ENCODE measurements at places on chromosomes 11 and 22.

DNA sequence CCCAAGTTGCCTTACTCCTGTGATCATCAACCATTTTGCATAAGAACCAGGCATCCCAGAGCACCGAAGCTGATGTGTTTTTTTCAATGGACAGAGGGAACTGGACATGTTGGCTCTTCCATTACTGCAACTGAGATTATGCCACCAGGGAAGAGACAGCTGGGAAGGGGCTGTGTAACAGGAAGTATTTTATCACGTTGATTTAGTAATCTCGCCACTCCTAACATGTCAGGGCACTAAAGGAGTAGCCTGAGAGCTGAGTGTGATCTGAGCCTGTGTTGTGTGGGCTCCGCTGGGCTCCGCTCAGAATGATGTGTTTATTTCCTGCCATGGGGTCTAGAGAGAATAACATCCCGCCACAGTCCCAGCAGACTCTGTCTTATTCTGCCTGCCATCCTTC lies 165.4 kb downstream of the GRIK4 start:
- DNase-seq: no peak

DNA sequence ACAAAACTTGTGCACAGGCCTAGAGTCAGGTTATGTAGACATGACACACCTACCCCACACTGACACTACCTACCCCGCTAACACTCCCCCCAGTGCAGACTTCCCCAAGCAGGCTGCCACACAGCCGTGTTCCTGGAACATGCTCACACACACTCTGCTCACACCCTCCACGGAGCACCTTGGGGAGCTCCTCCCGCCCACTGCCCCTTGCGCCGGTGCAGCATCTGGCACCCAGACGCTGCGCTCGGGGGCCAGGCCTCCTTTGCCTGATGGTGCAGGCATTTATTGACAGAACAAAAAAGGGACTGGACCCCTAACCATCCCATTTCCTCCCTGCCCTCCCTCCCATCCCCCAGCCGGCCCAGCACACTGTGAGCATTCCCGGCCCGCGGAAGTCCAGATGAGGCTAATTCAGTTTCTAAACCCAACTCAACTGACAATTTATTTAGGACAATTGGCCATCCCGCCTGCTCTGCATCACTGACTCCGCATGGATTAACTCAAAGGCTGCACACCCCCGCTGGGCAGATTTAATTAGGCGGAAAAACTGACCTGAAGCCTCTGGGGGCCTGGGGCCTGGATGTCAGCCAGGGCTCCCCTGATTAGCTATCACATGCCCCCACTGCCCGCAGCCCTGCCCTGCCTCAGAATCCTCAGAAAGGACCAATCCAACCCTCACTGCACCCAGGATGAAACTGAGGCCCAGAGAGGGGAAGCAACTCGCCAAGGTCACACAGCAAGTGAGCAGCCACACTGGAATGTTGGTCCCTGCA lies 30.1 kb downstream of the KCNC1 start:
- DNase-seq: no peak

GRCh38 chr11:7545611-7546010 lies 31.8 kb downstream of the PPFIBP2 start:
- DNase-seq: no peak

DNA sequence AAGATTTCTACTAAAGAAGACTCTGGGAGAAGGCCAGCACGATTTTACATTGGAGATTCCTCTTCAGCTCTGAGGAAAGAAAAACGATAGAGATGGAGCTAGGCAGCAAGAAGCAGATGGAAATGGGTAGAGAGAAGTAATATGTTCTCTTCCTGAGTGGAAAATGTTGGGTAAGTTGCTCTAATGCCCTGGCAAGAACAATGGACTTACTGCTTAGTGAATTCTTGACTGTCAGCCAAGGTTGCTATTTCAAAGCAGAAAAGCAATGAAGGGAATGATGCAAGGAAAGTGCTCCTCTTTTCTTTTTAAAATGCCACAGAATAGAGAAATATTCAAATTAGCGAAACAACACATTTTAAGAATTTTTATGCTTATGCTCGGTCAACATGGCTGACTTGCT lies 38.4 kb upstream of the CWF19L2 start:
- peak; percentile 11 for DNase-seq

GRCh38 chr11:134915212-134915611 lies 503.2 kb upstream of the B3GAT1 start:
- DNase-seq: no peak

GRCh38 chr22:29825578-29825977 lies 12.5 kb downstream of the ASCC2 start:
- DNase-seq: no peak

GRCh38 chr22:25839755-25840154 lies 97.8 kb downstream of the MYO18B start:
- DNase-seq: no peak

GRCh38 chr11:23423656-23424055 lies 563.4 kb upstream of the CCDC179 start:
- no peak for DNase-seq

- DNase-seq: no peak
These were observed at the start of gene MIOX for GRCh38 chr22:50486561-50487289. Gene MIOX (plus strand): TSS chr22:50486859. CDS start chr22:50486898, 39 bp downstream.

- DNase-seq: no peak
These were observed 4.3 kb upstream of the GALNT18 start for GRCh38 chr11:11626128-11626527.

- DNase-seq: no peak
These were observed 103.4 kb upstream of the OLFML1 start for GRCh38 chr11:7381937-7382336.

GRCh38 chr11:103936059-103936458 lies 100.4 kb upstream of the DDI1 start:
- no peak for DNase-seq

DNA sequence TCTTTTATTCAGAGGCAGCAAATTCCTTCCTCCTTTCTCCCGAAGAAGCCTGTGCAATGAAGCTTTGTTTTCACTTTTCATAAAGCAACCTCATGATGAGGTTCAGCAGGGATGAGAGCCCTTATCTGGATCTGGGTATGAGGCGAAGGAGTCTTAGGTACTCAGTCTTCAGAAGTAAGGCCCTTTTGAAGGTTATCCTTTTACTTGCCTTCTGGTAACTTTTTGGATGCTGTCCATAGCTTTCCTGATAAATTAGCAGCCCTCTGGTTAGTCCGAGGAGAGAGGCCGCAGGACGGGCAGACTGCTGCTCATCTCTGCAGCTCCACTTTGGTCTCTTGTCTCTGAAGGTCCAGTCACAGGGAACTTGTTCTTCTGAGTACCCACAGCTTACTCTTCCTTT lies 1.1 kb downstream of the TRIM22 start:
- no peak for DNase-seq

DNA sequence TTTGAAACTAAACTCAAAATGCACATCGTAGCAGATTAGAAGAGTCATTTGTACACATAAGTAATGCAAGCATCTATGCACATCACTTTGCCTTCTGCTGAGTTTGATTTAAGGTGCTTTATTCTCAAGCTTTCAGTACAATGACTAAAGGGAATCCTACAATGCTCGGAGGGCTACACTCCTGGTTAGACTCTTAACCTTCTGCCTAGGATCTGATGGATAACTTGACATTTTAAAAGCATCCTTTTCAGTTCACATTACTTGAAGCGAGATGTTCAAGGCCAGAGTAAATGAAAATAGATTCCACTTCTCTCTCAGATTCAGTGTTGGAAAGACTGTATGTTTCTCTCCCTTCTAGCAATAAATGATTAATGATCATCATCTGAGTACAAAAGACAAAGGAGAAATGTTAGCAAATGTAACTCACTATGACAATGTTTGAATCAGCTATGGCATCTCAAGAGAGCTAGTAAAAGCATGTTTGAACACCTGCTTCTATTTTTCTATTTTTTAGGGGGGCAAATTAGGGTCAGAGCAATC lies 259.2 kb upstream of the ANO3 start:
- no peak for DNase-seq

- DNase-seq: no peak
These were observed 12.3 kb upstream of the CARD16 start for GRCh38 chr11:105057432-105057831.

DNA sequence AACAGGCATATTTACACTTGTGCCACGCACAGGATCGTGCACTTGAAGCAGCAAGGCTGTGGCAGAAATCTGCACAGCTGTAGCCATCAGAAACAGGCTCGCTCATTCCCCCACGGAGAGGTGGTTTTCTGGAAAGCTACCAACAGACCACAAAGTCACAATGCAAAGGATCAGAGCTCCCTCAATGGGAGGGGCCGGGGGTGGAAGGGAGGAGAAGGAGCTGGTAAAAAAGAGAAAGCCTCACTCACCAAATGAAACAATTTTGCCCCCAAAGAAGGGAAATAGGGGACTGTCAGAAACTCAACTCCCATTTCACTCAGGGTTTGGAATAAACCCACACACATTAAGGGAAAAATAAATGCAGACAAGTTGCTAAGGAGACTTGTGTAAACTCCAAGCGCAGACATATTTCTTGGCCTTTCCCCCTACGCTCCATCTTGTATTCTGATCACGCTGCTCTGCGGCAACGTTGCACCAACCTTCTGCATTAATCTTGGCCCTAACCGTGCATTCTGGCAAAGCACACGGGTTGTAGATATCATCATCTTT lies 43.2 kb upstream of the BLID start:
- peak; percentile 78 for DNase-seq

GRCh38 chr11:12123799-12124198 lies 13.4 kb downstream of the MICAL2 start:
- DNase-seq: no peak

GRCh38 chr11:15923183-15923582 lies 433.2 kb downstream of the SOX6 start:
- DNase-seq: peak; percentile 16

GRCh38 chr22:41523464-41524221 lies 20.6 kb downstream of the POLR3H start:
- DNase-seq: no peak

DNA sequence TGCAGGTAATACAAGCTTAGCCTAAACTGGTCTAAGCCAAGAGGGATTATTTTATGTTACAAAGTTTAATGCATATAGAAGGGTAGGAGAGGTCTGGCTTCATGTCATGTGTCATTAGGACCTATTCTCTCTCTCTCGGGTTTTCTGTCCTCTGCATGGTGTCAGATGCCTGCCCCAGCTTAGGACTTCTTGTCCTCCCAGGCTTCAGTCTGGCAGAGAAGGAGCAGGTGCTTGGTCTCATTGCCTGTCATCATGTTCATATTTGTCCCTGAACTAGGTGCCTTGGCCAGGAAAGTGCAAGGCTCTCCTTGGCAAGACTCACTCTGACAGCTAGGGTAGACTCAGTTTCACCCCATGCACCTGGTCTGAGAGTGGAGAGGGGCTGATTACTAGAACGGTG lies 126.3 kb downstream of the ADAMTS15 start:
- DNase-seq: no peak

DNA sequence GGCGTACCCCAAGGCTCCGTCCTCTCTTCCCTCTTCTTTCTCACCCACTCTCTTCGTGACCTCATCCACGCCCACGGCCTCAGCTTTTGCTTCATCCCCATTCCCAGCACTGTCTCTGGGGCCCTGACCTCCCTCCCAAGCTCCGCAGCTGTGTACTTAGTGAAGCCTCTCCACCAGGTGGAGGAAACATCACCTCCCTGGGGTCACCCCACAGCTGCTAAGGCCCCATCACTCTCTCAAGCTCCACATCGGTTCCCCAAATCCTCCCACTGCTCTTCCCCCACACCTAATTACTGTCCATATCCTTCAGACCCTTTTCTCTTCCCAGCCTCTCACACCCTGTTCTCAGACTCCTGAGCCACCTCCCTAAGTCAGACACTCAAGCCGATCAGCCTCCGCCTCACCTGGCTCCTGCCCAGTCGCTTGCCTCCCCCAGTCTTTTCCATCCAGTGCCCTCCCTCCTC lies 7.9 kb upstream of the SYT7 start:
- no peak for DNase-seq

DNA sequence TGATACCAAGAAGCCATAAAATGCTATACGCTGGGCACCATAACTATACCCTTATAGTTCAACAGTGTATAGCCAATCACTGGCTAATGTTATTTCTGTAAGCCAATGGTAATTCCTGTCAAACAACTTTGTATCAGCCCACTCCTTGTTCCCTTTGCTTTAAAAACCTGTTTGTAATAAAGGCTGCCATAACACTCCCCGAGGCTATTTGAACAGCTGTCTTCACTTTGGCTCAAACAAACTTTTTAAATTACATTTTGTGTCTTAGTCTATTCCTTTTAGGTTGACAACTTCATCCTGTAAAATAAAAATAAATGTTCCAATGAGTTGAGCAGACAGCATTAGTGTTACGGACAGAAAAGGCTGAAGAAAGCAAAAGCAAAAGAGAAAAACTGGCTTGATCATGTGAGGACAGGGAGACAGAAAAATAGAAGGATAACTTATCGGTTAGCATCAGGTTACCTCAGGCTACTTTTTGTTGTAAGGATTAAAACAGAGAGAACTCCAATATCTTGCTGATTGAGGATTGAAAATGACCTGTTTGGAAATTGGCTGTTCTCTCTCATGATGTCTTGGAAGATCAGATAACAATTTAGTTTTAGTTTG lies 95.0 kb downstream of the AASDHPPT start:
- DNase-seq: no peak

GRCh38 chr11:44036811-44037657 lies 10.7 kb upstream of the ACCSL start:
- peak; percentile 91 for DNase-seq

DNA sequence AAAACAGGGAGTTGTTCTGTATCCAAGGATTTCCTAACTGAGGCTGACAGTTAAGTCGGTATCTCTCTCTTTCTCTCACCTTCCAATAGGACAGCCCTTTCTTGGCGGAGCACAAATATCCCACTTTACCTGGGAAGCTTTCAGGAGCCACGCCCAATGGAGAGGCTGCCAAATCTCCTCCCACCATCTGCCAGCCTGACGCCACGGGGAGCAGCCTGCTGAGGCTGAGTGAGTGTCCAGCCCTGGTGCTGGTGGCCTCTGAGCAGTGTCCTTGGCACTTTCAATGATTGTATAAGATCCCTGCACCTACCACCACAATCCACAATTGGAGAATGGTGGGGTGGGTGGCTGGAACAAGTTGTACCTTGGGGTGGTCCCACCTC lies 33.7 kb downstream of the CYB5R2 start:
- no peak for DNase-seq

- no peak for DNase-seq
These were observed 347.0 kb upstream of the SYN3 start for GRCh38 chr22:33405194-33405593.

DNA sequence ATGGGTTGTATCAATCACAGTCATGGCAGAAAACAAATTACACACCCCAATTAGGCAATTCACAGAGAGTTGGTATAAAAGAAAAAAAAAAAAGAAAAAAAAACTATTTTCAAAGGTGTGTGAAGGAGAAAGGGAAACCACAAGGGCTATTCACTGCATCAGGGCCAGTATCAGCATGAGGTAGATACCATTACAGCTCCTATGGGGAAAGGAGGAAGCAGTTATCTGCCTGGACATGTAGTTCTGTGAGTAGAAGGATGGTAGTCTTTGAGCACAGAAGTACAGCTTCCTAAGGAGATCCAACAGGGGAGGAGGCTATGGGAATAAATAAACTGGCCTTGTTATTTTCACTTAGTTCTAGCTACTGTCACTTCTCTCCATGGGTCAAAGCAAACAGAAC lies 746.1 kb downstream of the LUZP2 start:
- DNase-seq: no peak

- DNase-seq: no peak
These were observed 2.4 kb upstream of the GALNT18 start for GRCh38 chr11:11624204-11624603.

GRCh38 chr11:7279676-7280075 lies 28.0 kb downstream of the SYT9 start:
- no peak for DNase-seq
